ENCODE measurements at places on chromosomes 5 and 9.

DNA sequence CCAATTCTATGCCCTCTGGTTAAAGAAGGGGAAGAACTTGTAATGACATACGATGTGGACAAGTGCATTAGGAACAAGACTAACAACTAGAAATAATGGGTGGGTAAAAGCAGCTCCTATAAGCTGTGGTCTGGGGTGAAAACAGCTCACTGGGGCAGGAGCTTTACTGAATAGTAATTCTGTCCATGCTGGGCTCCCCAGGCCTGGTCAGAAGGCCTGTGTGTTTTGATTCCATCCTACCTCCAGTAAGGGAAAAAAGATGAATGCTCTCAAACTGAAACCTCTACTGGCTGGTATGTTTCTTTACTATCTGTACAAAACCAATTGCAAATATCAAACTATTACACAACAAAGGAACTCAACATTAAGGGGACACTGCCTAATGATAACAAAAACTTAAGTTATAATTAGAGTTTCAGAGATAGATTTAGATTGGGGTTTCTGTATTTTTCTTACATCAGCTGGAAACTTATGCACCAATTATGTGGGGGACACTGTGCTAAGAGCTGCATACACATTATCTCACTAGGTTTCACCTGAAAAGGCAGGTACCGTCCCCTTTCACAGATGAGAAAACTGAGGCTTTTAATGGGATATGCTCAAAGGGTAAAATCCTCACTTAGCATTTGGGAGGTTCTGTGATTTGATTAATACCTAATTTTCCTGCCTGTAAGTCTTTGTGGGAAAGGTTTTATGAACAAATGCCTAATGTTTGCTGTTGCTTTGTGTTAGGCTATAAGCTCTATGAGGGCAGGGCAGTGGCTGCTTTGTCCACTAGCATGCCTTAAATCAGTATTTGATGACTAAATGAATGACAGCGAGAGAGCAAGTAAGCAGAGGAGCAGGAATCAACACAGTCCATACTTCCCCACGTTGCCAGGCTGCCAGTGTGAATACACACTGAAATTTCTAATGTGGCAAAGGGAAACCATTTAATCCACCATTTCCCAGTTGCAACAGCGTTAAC lies 53.6 kb downstream of the ELL2 start:
- no peak for DNase-seq

DNA sequence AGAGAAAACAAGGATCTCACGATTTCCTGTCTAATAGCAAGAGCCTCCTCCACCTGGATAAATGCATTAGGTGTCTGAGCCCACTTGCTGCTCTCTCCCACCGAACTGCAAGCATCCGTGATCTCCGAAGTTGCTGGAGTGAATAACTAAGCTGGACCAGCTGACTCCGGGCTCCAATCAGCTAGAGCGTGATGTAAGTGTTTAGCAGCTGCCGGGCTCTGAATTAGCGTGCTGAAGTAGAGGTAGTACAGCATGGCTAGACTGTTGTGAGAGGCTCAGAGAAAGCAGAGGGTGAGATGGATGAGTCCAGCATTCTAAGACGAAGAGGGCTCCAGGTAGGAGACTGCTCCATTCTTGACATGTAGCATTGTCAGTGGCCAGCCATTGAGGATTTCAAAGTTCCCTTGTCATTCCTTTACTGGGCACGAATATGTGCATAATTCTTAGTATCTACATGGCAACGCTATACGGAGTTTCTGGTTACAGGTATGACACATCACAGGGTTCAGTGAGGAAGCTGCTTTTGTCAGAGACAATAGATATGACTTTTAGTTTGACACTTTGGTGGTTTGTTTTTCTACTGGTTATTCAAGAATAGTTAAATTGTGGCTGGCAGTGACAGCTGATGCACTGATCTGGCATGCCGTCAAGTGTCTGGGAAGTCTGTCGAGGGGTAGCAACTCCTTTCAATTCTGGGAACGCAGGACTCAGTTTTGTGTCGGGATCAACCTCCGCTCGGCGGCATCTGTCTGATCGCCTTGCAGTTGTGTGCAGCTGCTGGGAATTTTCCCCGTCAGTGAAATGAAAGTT lies 232.6 kb downstream of the MAST4 start:
- DNase-seq, result peak; percentile 20

DNA sequence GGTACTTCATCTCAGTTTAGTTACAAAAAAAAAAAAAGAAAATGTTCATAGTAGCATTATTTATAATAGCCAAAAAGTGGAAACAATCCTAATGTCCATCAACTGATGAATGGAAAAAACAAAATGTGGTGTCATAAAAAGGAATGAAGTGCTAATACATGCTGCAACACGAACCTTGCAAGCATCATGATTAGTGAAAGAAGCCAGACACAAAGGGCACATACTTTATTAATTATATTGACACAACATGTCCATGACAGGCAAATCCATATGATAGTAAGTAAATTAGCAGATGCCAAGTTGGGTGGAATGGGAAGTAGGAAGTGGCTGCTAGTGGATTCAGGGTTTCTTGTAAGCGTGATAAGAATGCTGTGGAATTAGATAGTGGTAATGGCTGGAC lies 54.2 kb downstream of the PCDHGC5 start:
- no peak for DNase-seq

DNA sequence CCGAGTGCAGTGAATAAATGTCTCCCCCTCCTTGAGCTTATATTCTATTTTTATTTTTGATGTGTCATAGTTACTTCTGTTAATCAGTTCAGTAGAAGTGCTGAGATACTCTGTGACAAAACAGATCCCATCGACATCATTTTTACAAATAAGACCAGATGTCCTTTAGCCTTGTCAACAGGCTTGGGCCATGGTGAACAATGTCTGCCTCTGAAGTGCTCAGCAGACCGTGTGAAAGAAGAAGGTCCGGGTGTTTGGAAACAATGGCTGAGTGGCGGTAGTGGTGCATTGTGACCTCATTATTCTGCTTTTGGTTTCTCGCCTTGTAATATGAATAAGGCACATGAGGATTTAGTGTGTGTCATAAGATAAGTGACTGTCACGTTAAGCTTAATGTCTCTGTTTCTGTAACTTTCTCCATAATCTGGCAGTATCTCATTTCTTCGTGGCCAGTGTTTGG lies 71.2 kb downstream of the SYK start:
- DNase-seq, result no peak

DNA sequence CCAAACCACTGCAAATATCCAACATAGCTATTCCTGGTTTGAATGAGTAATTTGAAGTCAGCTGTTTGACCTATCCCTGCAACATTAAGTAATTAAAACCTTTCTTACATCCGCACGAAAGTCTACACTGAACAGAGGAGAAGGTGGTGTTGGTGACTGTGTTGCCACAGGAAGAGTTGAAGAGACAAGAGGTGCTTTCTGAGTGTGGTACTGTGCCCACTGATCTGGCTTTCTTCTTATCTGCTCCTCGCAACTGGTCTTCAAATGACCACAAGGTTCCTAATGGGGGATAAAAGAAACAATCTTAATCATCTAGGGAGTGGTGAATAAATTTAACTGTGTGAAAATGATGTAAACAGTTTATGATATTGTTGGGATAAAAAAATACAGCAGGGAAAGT lies 29.4 kb upstream of the PDCL start:
- DNase-seq, result no peak

DNA sequence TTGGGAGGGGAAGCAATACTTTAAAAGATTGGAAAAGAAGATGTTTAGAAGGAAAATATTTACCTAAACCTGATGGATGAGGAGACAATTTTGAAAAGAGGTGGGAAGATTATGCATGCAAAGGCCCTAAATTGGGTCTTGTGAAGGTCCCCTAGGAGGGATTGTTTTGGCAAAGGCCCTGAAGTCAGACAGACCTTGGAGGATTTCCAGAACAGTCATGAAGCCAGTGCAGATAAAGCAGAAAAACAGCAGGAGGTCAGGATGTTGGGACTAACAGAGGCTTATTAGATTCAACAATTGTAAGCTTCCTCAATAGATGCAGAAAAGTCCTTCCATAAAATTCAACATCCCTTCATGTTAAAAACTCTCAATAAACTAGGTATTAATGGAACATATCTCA lies 361.0 kb upstream of the CDH6 start:
- no peak for DNase-seq

- DNase-seq, result no peak
Observed at GRCh38 chr5:10599862-10600284, 36.0 kb downstream of the ANKRD33B start.

GRCh38 chr9:118023644-118024043 lies 319.4 kb downstream of the TLR4 start:
- no peak for DNase-seq

- DNase-seq, result peak; percentile 13
Observed at GRCh38 chr5:127396490-127397155, 106.0 kb downstream of the MEGF10 start.

DNA sequence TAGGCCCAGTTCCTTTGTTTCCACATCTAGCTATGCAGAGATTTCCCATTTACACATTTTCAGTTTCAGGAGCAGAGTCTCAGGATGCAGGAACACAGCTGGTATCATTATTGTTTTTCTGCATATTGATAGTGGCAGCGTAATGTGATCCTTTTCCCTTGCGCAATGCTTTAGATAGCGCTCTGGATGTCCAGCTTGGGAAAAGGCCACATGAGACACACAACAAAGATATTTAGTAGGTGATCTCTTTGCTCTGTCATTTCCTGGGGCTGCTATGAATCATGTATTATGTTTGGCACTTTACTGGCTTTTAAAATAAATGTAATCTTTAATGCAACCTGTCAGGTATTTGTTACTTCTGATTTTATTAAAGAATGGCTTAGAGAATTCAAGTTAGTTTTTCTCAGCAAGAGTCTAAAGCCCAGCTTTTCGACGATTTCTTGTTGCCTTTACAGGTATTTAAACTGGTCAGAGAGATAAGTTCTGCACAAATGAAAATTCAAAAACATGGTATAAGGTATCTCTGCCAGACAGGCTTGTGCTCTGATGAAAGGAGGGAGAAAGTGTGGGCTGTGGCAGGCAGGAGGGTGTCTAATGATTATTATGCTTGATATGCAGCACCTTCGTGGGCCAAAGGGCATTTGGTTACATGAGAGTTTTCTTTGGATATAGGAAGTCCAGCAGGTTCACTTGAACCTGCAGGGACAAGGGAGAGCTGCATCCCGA lies 42.2 kb downstream of the PTTG1 start:
- peak; percentile 33 for DNase-seq

- DNase-seq, result no peak
Observed at GRCh38 chr5:54579591-54580295, 62.2 kb downstream of the SNX18 start.

GRCh38 chr9:90801973-90802322 lies 329 bp downstream of the SYK start:
- no peak for DNase-seq

DNA sequence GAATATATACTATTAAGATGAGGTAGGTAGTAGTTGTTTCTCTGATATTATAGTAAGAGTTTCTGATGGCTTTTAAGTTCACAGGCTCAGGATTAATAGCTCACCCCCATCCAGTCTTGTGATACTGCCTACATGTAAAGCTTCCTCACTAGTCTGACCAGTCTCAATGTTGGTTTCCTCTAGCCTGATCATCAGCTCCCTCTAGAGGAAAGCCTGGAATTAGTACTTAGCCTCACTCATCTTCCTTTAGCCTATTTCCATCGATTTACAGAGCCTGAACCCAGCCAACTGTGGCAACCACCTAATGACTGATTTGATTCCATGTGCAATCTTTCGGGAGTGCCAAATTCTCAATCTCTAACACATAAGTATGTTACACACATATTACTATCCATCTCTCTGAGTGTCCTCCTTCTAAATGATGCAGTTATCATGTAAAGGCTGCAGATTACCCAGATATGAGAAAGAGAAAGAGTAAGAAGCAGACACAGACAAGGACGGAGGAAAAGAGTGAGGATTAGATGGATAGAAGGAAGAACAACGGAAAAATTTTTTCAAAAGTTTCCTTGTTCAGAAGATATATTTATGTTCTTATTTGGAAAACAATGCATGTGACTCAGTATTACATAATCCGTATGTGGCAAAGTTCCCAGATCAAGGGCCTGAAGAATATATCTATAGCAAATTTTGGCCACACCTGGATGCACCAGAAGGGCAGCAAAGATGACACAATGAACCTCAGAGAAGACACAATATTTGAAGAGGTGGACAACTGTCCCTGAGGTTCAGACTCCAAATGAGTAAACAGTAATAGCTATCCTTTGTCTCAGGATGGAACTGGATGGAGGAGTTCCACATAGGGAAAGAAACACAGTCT lies 333.7 kb downstream of the ELAVL2 start:
- peak; percentile 27 for DNase-seq

- no peak for DNase-seq
Observed at GRCh38 chr9:79123415-79123814, 448.4 kb upstream of the TLE4 start.

- no peak for DNase-seq
Observed at GRCh38 chr9:106421772-106422171, 441.2 kb upstream of the ZNF462 start.

DNA sequence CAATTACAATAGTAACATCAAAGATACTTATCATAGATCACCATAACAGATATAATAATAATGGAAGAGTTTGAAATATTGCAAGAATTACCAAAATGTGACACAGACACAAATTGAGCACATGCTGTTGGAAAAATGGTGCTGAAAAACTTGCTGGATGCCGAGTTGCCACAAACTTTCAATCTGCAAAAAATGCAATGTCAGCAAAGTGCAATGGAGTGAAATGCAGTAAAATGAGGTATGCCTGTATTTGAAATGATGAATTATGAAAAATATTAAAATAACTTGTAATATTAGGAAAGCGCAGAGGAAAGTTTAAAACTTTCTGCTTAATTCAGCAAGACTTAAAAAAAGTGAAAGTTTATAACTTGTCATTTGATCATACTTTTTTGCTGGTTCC lies 12.0 kb upstream of the PCBD2 start:
- DNase-seq, result no peak

DNA sequence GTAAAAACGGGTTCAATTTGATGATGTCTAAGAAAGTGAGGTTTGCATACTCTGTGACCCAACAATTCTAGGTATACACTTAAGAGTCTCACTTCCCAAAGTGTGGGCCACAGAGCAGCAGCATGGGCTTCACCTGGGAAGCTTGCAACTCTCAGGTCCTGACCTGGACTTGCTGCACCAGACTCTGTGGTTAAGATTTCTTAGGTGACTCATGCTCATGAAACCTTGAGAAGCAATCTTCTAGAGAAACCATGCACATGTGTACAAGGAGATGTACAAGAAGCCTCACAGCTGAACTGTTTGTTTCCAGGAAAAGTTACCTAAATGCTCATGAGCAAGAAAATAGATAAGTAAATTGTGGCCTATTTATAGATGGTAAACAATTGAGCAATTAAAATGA lies 30.0 kb downstream of the DNAJC21 start:
- no peak for DNase-seq

GRCh38 chr9:68523367-68523936 lies 17.2 kb downstream of the TMEM252 start:
- no peak for DNase-seq

GRCh38 chr5:197892-198489 lies 6.7 kb downstream of the LRRC14B start:
- no peak for DNase-seq
